ENCODE measurements at places on chromosomes 1 and 21.

- DNase-seq = no peak
These were observed 55.0 kb downstream of the NFASC start for GRCh38 chr1:204925701-204926100.

GRCh38 chr1:58649555-58649954 is 50.3 kb downstream of the MYSM1 start:
- DNase-seq = peak; percentile 16

- DNase-seq = peak; percentile 15
These were observed 12.1 kb downstream of the EPHA10 start for GRCh38 chr1:37752583-37753471.

- no peak for DNase-seq
These were observed 4.4 kb upstream of the WDR26 start for GRCh38 chr1:224438989-224439388.

GRCh38 chr1:153380711-153381110 is 5.3 kb upstream of the S100A12 start:
- DNase-seq = no peak

GRCh38 chr1:53125623-53126360 is 16.6 kb downstream of the SLC1A7 start:
- no peak for DNase-seq

GRCh38 chr1:204623894-204624361 is 61.6 kb downstream of the LRRN2 start:
- DNase-seq = peak; percentile 25

- no peak for DNase-seq
These were observed 179.6 kb downstream of the LMO4 start for GRCh38 chr1:87508247-87508787.

GRCh38 chr1:159009287-159009686 is 420 bp upstream of the IFI16 start:
- DNase-seq = peak; percentile 49

DNA sequence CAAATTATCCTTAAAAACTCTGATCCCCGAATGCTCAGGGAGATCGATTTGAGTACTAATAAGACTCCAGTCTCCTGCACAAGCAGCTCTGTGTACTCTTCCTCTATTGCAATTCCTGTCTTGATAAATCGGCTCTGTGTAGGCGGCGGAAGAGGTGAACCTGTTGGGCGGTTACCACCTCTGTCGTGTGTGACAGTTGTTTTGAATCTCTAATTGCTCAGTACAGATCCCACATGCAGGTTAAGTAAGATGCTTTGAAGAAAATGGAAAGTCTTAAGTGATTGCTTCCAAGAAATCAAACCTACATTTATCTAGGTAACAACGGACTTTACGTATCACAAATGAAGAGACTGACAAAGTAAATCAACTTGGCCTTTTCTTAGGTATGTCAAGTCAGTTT is 35.5 kb downstream of the COA6 start:
- DNase-seq = peak; percentile 88

GRCh38 chr1:208115924-208116640 is 128.1 kb downstream of the PLXNA2 start:
- DNase-seq = no peak

- DNase-seq = peak; percentile 46
These were observed 175.8 kb downstream of the TNFSF18 start for GRCh38 chr1:172874950-172875349.

- DNase-seq = no peak
These were observed 27.4 kb downstream of the LRRC3 start for GRCh38 chr21:44482581-44483287.

DNA sequence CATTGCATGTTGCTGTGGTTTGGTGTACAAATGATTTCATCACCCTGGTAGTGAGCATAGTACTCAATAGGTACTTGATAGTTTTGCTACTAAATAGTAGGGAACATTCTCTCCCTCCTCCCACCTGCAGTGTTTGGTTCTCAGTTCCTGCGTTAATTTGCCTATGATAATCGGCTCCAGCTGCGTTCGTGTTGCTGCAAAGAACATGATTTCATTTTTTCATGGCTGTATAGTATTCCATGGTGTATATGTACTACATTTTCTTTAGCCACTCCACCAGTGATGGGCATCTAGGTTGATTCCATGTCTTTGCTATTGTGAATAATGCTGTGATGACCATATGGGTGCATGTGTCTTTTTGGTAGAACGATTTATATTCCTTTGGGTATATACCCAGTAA is 903.4 kb downstream of the TTLL7 start:
- no peak for DNase-seq

DNA sequence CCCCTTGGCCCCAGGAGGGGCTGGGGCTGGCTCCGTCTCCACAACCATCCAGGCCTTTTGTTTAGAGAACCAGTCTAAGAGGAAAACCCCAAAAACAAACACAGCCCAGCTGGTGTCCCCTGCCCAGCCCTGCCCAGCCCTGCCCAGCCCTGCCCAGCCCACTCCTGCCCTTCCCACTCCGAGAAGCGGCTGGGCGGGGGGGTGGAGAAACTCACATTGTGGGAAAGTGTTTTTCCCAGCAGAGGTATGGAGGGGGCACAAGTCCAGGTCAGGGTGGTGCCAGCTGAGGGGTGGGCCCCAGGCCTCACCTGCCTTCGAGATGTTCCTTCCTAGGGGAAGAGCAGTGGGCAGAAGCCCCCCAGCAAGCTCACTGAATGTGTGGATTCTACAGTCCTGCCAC is 10.0 kb upstream of the FAM131C start:
- DNase-seq = no peak

DNA sequence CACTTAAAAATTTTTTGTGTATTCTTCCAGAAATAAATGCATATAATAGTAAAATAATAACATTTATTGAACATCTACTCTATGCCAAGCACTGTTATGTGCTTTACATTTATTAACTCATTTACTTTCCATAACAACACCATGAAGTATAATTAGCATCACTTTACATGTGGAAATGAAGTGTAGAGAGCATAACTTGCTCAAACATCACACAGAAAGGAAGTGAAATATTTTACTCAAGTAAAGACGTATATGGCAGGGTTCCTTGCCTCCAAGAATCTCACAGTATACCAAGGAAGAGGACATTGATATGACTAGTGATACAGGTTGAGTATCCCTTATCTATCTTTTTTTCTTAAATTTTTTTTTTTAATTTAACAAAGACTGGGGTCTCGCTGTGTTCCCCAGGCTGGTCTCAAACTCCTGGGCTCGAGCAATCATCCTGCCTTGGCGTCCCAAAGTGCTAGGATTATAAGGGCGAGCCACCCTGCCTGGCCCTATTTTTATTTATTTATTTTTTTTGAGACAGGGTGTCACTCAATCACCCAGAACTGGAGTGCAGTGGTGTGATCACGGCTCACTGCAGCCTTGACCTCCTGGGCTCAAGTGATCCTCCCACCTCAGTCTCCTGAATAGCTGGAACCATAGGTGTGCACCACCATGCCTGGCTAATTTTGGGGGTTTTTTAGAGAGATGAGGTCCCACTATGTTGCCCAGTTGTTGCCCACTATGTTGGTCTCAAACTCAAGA is 7.7 kb upstream of the CLIC4 start:
- no peak for DNase-seq

- no peak for DNase-seq
These were observed 17.6 kb upstream of the MCL1 start for GRCh38 chr1:150596976-150597375.

GRCh38 chr1:231106347-231106746 is 55.5 kb upstream of the TRIM67 start:
- no peak for DNase-seq

GRCh38 chr21:44980562-44981489 is 41.0 kb downstream of the SLX9 start:
- no peak for DNase-seq

GRCh38 chr1:35377555-35377954 is 109.0 kb downstream of the ZMYM4 start:
- DNase-seq = no peak

GRCh38 chr1:107965110-107965991 is at the start of gene VAV3:
VAV3 (minus strand) TSS chr1:107965180; CDS start chr1:107964869, 311 bp downstream.
- DNase-seq = peak; percentile 61

DNA sequence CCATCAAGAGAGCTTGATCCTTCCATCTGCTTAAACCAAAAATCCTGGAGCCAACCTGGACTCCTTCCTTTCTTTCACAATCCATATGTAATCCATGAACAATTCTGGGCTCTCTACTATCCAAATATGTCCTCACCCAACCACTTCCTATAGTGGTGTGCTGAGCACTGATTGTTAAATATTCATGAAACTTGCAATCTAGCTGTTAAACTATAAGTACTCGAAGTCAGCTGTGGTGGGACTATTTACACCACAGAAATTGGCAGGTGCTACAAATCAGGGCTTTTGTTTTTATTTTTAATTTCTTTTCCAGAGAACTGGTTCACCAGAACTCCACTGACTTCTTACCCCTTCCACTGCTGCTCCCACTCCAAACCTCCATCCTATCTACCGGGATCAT is 57.2 kb upstream of the KCND3 start:
- DNase-seq = no peak

- no peak for DNase-seq
These were observed 163.5 kb downstream of the PLXNA2 start for GRCh38 chr1:208080396-208081286.

DNA sequence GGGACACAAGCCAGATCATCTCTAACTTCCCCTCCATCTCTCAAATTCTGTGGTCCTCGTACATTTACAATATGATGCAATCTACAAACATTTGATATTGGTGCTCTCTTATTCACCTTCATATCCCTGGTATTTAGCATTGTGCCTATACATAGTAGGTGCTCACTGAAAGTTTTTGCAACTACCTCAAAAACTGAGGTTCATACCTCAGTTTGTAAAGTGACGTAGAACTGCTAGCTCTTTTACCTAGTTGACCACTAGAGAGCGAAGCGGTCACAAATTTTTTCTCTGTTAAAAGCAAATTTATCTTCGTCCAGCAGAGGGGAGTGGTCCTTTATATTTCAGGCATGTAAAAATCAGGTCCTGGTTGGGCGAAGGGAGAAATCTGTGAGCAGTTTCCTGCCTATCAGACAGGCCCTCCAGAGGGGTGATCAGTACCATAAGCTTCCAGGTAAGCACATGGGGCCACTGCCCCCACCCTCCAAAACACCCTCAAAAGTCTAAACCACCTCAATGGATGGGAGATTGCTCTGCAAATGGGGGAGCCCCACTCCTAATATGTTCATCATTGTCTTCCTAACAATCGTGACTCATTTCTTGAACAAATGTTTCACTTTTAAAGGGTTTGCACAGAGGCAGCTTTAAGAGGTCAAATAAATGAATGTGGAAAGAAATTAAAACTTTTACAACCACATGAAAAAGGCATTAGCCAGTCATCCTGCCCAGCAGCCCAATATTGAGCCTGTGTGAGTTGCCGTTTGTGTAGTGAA is 10.6 kb upstream of the HLCS start:
- peak; percentile 75 for DNase-seq
